Ascending aorta (tissue), 2 donors: ENCODE measurements at places on chromosomes 5 and 9. TPM values are rescaled to one million over a fixed set of nuclear protein-coding genes. Genes with fewer than 3 reads are reported as not detected.
A peak's percentile ranks its signal among the peaks of the same experiment; 100 is the strongest.

GRCh38 chr5:116273448-116274242, 188.8 kb downstream of the COMMD10 start:
- no peak for DNase-seq
- no peaks in the 10 kb centered on the region for H3K36me3 ChIP-seq
- no peak overlapping the region for H3K4me3 ChIP-seq
- no peaks in the 10 kb centered on the region for H3K27me3 ChIP-seq
- no peak overlapping the region for H3K27ac ChIP-seq

DNA sequence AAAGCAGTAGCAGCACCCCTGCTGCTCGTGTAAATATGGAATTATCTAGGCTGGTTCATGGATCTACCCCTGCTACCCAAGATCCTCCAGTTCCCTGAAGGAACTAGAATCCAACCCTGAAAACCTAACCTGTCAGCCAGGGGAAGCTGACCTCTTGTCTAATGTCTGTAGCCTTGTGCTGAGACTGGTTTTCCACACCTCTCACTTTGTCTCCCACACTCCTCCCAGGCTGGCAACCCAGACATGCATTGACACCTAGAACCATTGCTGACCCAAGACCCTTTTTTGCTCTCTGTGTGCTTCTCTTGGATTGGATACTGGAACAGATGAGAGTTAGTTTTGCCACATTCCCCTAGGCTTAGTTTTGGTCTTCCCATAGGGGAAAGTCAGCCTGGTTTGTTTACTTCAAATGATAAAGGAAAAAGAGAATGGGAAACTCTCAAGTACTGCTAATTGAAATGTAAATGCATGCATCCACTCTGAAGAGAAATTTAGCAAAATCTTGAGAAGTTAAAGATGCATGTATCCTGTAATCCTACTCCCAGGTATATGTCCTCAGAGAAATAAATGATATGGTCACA, 36.6 kb upstream of the NR4A3 start:
- H3K36me3 ChIP-seq, result no peaks in the 10 kb centered on the region
- no peak overlapping the region for H3K27ac ChIP-seq
- no peaks in the 10 kb centered on the region for H3K27me3 ChIP-seq

- H3K27me3 ChIP-seq, result no peaks in the 10 kb centered on the region
- peaks cover 36% of the 10 kb centered on the region for H3K36me3 ChIP-seq
- peak overlapping the region; percentile 41 for H3K4me3 ChIP-seq
- no peak for DNase-seq
- H3K4me1 ChIP-seq, result peaks cover 2% of the 10 kb centered on the region
- no peak overlapping the region for H3K27ac ChIP-seq
Measured at GRCh38 chr5:52945040-52945439, 44.1 kb upstream of the ITGA2 start.

GRCh38 chr9:8769153-8769552, 969.6 kb upstream of the DMAC1 start:
- H3K27me3 ChIP-seq, result no peaks in the 10 kb centered on the region
- no peak overlapping the region for H3K4me3 ChIP-seq
- H3K27ac ChIP-seq, result no peak overlapping the region
- no peaks in the 10 kb centered on the region for H3K36me3 ChIP-seq
- DNase-seq, result no peak

DNA sequence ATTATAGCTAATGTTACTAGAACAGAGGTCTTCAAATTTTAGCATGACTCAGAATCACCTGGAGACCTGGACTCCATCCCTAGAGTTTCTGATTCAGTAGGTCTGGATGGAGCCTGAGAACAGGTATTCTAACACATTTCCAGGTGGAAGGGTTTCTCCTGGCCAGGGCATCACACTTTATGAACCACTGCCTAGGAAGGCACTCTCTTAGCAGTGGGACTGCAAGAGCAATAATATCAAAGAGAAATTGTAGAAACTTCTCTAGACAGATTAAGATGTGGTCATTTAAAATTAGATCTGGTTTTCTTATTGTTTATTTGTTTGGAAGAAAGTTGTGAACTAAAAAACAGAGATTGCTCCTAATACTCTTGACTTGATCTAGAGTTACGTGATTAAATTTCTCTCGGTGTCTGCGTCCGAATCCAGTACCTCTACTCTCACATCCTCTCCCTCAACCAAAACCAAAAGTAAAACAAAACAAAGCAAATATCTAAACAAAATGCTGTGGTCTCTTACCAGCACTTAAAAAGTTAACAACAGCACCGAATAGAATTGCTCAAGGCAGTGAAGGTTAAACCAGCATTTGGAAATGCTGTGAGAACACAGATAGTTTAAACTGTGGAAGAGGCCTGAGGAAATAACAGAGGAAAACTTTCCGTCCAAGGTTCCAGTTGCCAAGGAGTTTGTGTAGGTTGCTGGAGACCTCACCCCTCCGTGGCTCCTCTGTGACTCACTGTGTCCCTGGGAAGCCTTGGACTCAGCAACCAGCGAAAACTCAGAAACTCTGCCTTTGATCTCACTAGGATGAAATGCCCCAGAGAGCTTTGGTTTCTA, 193.4 kb downstream of the ARRDC3 start:
- no peaks in the 10 kb centered on the region for H3K27me3 ChIP-seq
- DNase-seq, result peak; percentile 73

- no peaks in the 10 kb centered on the region for H3K36me3 ChIP-seq
- H3K4me1 ChIP-seq, result no peaks in the 10 kb centered on the region
- H3K4me3 ChIP-seq, result no peak overlapping the region
- no peak overlapping the region for H3K27ac ChIP-seq
Measured at GRCh38 chr5:142506756-142507155, 179.1 kb downstream of the FGF1 start.

GRCh38 chr9:19782005-19782404, 6.8 kb downstream of the SLC24A2 start:
- no peak for DNase-seq
- no peak overlapping the region for H3K4me3 ChIP-seq

DNA sequence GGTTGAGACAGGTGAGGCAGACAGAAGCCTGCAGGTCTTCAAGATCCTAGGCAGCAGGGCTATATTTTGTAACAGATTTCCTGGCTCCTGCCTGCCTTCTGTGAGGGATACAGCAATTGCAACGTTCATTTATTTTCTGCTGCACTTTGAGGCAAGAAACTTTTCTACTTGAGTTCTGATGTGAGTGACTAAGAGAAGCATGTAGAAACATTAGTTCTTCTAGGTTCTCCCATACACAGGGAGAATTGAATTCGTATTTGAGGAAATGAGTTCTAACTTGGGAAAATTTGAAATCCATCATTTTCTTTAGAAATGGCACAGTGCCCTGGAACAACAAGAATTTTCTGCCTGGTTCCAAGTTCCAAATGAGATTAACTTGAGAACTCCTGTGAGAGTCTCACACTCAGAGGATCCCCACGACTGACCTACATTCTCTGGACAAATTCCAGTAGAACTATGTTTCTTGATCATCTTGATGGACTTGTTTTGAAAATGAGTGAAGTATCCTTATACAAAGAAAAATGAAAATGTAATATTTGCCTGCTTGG, 15.0 kb downstream of the MAMDC2 start:
- H3K4me1 ChIP-seq, result no peaks in the 10 kb centered on the region
- H3K36me3 ChIP-seq, result no peaks in the 10 kb centered on the region
- DNase-seq, result no peak

- no peak overlapping the region for H3K27ac ChIP-seq
- DNase-seq, result no peak
- no peak overlapping the region for H3K4me3 ChIP-seq
- H3K27me3 ChIP-seq, result no peaks in the 10 kb centered on the region
Measured at GRCh38 chr5:96302174-96302738, 130.8 kb downstream of the PCSK1 start.

- H3K4me3 ChIP-seq, result no peak overlapping the region
- no peaks in the 10 kb centered on the region for H3K27me3 ChIP-seq
- DNase-seq, result no peak
- no peaks in the 10 kb centered on the region for H3K4me1 ChIP-seq
- H3K27ac ChIP-seq, result no peak overlapping the region
Measured at GRCh38 chr5:10874541-10874940, 113.5 kb upstream of the DAP start.

DNA sequence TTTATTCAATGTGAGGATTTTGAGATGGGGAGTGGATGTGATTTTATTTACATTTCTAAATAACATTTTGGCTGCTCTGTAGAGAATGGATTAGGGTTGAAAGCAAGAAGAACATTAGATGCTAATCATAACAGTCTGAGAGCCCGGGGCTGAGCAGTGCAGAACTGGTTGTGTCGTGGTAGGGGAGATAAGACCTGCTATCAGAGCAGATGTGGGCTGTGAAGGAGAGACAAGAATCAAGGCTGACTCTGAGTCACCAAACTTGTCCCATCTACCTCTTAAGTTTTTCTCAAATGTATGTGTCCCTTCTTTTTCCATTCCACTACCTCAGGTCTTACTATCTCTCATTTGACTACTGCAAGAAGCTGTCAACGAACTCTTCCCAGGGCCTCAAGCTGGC, 35.4 kb upstream of the SLC28A3 start:
- no peaks in the 10 kb centered on the region for H3K36me3 ChIP-seq
- no peak for DNase-seq
- H3K4me3 ChIP-seq, result no peak overlapping the region
- no peaks in the 10 kb centered on the region for H3K4me1 ChIP-seq
- no peaks in the 10 kb centered on the region for H3K27me3 ChIP-seq

DNA sequence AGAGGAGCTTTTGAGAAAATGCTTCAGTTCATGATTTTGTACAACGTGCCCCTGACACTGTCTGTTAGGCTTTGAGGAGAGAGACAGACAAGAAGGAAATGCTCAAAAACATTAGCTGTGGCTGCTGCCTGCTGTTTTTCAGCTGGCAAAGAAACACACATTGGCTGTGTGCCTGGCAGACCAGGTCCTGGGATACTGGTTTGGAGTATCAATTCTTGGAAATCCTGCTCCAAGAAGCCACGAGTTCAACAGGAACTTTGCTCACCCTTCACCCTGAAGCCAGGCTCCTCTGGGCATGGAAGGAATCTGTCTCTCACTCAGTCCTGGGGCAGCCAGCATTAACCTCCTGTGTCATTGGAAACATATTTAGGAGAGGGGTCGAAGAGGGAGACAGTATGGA, 245.5 kb downstream of the AUH start:
- no peaks in the 10 kb centered on the region for H3K36me3 ChIP-seq
- no peak for DNase-seq
- peaks cover 29% of the 10 kb centered on the region for H3K4me1 ChIP-seq
- H3K4me3 ChIP-seq, result no peak overlapping the region
- H3K27ac ChIP-seq, result peak overlapping the region; percentile 86

DNA sequence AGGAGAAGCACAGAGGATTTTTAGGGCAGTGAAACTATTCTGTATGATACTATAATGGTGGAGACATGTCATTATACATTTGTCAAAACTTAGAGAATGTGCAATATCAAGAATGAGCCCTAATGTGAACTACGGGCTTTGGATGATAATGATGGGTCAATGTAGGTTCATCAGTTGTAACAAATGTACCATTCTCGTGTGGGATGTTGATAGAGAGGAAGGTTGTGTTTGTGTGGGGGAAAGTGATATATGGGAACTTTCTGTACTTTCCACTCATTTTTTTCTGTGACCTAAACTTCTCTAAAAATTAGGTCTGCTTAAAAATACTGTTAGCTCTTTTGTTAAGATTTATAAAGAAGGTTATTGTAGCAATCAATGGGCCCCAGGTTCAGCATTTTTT, 138.9 kb downstream of the SPATA31D1 start:
- no peak overlapping the region for H3K27ac ChIP-seq
- H3K36me3 ChIP-seq, result no peaks in the 10 kb centered on the region
- DNase-seq, result no peak
- no peaks in the 10 kb centered on the region for H3K4me1 ChIP-seq
- H3K4me3 ChIP-seq, result no peak overlapping the region

- no peaks in the 10 kb centered on the region for H3K4me1 ChIP-seq
- no peak for DNase-seq
Measured at GRCh38 chr5:100424787-100425186, 110.4 kb upstream of the FAM174A start.

DNA sequence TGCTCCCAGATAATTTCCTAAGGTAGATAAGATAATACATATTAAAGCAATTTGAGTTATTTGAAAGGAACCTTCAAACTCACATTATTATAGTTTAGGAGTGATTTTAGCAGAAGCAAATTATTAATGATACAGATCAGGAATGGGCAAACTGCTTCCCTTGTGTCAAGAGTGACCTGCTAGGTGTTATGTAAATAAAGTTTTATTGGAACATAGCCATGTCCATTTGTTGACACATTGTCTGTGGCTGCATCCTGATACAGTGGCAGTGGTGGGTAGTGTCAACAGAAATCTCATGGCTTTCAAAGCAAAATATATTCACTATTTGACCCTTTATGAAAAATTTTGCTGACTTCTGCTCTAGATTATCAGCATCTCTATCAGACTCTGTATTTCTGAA, 11.4 kb upstream of the BASP1 start:
- H3K27me3 ChIP-seq, result no peaks in the 10 kb centered on the region
- no peaks in the 10 kb centered on the region for H3K4me1 ChIP-seq
- H3K27ac ChIP-seq, result no peak overlapping the region

DNA sequence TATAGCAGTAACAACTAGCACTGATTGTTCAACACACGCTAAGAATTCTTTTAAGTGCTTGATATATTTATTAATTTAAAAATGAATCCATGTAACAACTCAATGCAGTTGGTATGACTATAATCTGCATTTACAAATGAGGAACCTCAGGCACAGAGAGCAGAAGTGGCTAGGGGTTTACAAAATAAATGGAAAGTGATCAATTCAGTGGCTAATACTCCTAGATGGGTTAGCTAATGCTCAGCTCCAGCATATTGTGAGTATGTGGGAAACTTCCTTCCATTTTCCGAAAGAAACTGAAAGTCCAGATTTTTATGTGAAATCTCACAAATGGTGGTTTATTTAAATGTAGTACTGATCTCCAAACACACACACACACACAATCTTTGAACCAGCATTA, 128.0 kb downstream of the RFX3 start:
- no peak for DNase-seq
- H3K36me3 ChIP-seq, result no peaks in the 10 kb centered on the region
- no peak overlapping the region for H3K27ac ChIP-seq
- no peaks in the 10 kb centered on the region for H3K27me3 ChIP-seq
- no peaks in the 10 kb centered on the region for H3K4me1 ChIP-seq

GRCh38 chr9:26524267-26524666, 368.3 kb downstream of the CAAP1 start:
- no peaks in the 10 kb centered on the region for H3K4me1 ChIP-seq
- H3K4me3 ChIP-seq, result no peak overlapping the region
- no peak overlapping the region for H3K27ac ChIP-seq
- H3K27me3 ChIP-seq, result no peaks in the 10 kb centered on the region
- H3K36me3 ChIP-seq, result no peaks in the 10 kb centered on the region

GRCh38 chr9:115362640-115363039, 244.7 kb upstream of the TNC start:
- DNase-seq, result no peak
- no peaks in the 10 kb centered on the region for H3K27me3 ChIP-seq
- H3K36me3 ChIP-seq, result no peaks in the 10 kb centered on the region
- H3K27ac ChIP-seq, result no peak overlapping the region
- no peaks in the 10 kb centered on the region for H3K4me1 ChIP-seq

- no peaks in the 10 kb centered on the region for H3K27me3 ChIP-seq
- DNase-seq, result no peak
- no peak overlapping the region for H3K27ac ChIP-seq
- H3K36me3 ChIP-seq, result no peaks in the 10 kb centered on the region
- no peaks in the 10 kb centered on the region for H3K4me1 ChIP-seq
Measured at GRCh38 chr5:173742432-173742816, 126.0 kb upstream of the BOD1 start.

The QRFP gene
- total RNA-seq, result not detected

The PCDHB2 gene
- 1.4 TPM for total RNA-seq

The DOK3 gene
- 0.32 TPM for total RNA-seq

The SOX30 gene
- not detected for total RNA-seq

The NADK2 gene
- 18.4 TPM for total RNA-seq

The SLC36A3 gene
- not detected for total RNA-seq

The SLC6A7 gene
- not detected for total RNA-seq

The PCDHB7 gene
- total RNA-seq, result 7.6 TPM

The DMRT1 gene
- total RNA-seq, result not detected

The ATP10B gene
- 0.43 TPM for total RNA-seq
